ENCODE measurements at places on chromosomes 7 and 10.
A peak's percentile ranks its signal among the peaks of the same experiment; 100 is the strongest.

DNA sequence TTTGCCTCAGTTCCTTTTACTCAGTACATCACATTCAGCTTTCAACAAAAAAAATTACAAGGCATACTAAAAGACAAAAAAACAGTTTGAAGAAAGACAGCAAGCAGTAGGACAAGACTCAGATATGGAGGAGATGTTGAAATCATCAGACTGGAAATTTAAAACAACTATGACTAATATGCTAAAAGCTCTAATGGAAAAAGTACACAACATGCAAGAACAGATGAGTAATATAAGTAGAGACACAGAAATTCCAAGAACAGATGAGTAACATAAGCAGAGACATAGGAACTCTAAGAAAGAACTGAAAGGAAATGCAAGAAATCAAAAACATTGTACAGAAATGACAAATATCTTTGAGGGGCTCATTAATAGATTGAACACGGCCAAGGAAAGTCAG, 402.6 kb downstream of the NEBL start:
- no peak for DNase-seq

DNA sequence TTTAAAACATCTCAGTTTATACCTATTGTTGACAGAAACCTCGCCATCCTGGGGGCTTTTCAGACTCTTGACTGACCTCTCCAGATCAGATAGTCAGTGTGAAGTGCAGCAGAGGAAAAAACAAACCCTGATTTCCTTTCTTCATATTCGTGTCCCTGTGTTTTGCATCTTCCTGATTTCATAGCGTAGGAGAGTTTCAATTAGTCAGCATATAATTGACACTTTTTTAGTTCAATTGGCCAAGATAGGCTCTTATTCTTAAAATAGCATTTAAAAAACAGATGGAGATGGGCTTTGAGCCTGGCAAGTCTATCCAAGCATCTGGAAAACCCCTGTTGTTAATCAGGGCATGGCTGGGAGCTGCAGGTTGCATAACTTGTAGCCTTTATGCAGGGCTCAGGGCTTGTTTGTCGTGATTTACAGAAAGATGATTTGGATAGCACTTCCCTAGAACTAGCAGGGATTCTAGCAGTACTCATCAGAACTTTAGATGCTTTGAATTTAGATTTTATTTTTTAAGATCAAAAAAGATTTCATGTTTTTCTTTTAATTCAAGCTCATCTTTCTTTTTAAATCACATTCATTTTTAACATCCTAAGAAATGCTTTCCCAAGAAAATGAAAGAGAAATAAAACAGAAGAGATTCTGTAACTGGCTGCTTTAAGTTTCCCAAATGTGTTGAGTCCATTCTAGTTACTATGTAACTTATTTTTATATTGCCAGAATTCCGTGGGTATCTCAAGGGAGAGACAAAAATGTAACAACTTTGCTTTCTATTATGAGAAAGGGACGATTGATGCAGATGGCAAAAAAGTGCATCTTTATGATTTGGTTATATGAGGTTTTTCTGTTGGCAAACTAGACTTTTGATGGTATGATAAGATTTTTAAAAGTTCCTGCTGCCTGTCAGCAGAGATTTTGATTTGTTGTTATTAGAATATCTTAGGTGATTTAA, 270.8 kb upstream of the FZD8 start:
- no peak for DNase-seq

GRCh38 chr10:97599272-97599619, 9.7 kb downstream of the C10orf62 start:
- no peak for DNase-seq

DNA sequence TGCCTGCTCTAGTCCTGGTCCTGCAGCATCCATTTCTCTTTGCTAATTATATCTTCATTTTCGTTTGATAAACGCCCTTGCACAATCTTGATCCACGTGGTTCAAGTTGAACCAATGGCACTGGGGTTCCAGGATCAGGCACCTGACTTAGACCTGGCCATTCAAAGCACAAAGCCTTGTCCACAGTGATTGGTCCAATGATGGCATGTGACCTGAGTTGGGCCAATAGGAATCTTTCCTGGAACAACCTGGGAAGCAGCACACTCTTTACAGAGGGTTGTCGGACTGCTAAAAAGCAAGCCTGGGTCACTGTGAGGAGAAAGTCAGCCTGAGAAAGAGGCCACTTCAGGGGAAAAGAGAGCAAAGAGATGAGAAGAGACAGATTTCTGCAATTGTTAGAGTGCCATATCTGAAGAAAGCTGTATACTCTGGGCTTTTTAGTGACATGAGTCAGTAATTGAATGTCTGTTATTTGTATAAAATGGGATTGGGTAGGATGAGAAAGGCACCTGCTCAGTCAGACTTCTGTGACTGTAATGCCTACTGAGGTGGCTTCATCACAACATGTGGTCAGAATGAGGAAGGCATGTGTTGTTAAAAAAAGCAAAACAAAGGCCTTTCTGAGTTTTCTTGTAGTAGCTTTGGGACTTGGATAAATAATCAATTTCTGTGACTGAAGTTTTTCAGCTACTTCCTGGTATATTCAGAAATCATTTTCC, 4.4 kb upstream of the STEAP4 start:
- DNase-seq, result no peak

DNA sequence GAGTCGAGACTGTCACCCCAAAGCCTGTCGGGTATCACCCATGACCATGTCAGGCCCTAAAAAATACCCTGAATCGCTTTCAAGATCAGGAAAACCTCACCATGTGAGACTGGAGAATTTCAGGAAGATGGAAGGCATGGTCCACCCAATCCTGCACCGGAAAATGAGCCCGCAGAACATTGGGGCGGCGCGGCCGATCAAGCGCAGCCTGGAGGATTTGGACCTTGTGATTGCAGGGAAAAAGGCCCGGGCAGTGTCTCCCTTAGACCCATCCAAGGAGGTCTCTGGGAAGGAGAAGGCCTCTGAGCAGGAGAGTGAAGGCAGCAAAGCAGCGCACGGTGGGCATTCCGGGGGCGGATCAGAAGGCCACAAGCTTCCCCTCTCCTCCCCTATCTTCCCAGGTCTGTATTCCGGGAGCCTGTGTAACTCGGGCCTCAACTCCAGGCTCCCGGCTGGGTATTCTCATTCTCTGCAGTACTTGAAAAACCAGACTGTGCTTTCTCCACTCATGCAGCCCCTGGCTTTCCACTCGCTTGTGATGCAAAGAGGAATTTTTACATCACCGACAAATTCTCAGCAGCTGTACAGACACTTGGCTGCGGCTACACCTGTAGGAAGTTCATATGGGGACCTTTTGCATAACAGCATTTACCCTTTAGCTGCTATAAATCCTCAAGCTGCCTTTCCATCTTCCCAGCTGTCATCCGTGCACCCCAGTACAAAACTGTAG, 176.2 kb downstream of the RTKN2 start:
- DNase-seq, result no peak

DNA sequence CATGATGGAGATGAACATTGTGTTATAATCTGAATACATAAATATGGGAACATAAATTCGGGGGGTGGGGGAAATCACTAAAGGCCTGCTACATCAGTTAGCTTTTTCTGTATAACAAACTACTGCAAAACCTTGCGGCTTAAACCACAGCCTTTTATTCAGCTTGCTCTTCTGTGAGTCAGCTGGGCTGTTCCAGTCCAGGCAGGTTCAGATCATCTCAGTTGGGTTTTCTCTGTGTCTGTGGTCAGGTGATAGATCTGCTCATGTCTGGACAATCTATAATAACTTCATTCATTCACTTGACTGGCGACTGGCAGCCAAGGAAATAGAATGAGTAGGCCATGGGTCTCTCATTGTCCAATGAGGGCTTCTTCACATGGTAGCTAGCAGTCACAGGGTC, 23.5 kb downstream of the HTR7 start:
- DNase-seq, result no peak

- DNase-seq, result no peak
These were observed 53.6 kb upstream of the ABCB5 start for GRCh38 chr7:20561908-20562307.

DNA sequence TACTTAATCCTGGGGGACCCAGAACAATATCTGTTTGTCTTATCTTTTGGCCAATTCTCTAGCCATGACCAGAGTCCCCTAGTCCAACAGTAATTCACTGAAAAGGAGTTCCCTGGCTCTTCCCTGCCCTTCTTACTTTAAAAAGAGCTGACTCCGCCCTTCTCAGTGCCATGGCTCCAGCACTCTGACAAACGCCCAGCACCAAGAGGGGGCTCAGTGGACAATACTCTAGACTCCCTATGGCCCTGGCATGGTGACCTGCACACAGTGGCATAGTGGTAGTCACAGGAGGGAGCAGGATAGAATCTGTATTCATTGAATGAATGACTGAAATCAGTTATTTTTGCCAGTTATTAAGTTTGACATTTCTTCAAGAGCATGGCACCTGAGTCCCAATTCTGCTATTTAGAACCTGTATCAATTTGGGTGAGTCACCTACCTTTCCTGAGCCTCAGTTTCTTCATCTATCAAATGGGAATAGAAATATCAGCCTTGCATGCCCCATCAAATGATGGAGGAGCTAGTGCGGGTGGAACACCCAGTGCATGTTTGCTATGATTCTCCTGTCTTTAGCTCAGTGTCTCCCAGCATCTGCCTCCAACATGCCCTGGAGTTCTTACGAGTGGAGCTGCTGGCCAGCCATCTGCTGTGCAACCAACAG, 69.4 kb downstream of the CLEC2L start:
- DNase-seq, result no peak

DNA sequence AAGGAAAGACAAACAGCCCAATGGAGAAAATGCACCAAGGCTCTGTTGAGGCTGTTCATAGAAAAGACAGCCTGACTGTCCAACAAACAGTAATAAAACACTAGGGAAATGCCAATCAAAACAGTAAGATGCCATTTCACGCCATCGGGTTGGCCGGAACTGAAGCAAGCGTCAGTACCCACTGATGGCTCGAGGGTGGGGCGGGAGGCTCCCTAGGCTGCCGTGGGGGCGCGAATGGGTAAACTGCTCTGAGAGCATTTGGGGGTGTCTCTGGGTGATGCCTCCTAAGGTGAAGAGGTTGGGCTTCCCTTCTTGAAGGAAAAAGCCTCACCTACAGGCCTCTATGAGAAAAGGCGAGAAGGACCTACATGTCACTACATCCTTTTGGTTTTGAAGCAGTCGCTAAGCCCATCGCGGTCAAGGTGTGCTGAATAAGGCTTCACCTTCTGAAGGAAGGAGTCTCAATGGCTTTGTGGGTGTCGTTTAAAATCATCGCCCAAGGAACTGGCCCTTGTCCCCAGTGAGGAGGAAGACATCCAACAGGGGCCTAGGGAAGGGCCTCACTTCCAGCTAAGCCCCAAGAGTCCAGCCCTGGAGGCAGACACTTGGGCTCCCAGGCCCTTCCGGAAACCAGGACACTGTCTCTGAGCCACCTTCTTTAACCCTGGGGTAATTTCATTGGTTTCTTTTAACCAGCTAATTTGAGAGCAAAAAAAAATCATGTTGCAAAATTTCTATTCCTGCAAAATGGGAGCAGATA, 98.5 kb upstream of the PPP2R2D start:
- DNase-seq, result no peak

- DNase-seq, result no peak
These were observed 102.7 kb downstream of the PDGFA start for GRCh38 chr7:416761-417624.

GRCh38 chr10:92914478-92915325, 66.4 kb downstream of the EXOC6 start:
- peak; percentile 9 for DNase-seq

GRCh38 chr10:20302033-20302432, 485.8 kb downstream of the PLXDC2 start:
- no peak for DNase-seq

DNA sequence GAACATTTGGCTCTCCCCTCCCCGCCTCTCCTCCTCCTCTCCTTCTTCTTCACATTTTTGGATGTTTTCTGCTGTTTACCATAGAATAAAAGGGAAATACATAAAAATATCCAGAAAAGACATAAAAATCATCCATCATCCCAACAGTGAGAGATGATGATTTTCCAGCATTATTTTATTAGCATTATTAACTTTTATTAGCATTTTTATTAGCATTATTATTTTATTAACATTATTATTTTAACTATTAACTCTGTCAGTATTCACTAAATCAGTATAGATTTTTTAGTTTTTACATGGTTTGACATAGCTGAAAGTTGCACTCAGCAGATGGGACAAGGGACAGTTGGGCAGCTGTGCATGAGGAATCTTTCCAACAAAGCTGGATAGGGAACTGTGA, 16.2 kb upstream of the SLC35B4 start:
- no peak for DNase-seq

GRCh38 chr7:44216019-44216418, 15.2 kb downstream of the YKT6 start:
- no peak for DNase-seq

DNA sequence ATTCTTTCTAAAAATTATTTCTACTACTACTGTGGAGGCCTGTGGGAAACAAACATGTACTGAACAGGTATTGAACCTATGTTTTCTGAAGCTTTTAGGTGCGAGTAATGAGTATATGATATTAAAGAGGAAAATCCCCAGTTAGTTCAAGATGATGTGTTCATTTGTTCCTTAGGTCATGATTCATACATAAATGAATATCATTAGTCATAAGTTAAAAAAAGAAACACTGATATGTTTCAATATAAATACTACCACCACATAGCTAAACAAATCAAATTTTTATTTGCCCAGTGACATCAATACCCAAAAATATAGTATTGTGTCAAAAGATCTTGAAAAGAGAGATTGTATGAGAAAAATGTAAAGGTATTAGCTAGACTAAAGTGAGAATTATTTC, 210.7 kb upstream of the GNAI1 start:
- DNase-seq, result no peak

- DNase-seq, result no peak
These were observed 16.7 kb downstream of the LIPF start for GRCh38 chr10:88680958-88681357.

DNA sequence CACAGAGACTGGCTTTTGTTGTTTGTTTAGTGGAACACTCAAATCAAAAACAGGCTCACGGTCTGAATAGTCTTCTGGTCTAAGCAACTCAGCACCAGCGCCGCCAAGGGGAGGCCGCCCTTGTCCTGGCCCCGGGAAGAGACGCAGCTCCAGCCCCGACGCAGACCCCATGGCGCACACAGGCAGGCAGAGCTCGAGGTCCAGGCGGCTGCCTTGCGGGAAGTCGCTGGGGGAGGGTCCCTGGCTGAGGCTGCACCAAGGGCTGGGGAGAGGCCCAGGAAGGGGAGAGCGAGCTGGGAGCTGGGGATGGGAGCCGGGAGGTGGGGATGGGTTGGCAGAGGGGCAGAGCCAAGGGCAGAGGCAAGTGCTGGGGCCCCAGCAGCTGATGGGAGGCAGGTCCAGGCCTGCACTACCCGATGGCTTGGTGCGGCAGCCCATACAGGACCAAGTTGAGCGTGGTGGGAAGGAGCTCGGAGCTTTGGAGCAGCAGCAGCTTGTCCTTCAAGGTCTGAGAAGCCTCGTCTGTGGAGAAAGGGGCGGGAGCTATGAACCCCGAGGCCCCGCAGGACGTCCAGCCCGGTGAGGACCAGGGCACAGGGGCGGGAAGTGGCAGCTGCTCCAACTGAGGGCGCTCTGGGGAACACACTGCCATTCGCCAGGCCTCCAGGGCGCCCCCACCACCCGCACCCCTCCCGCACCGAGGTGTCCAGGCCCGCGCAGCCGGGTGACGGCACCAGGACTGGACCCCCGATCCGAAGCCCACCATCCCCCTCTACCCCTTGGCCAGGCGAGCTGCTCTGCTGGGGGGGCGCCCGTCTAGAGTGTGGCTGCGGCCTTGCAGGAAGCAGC, 22.7 kb upstream of the NKX6-2 start:
- no peak for DNase-seq

Measured in immature natural killer cell (primary cell).